ENCODE measurements at places on chromosomes 2 and 18.

DNA sequence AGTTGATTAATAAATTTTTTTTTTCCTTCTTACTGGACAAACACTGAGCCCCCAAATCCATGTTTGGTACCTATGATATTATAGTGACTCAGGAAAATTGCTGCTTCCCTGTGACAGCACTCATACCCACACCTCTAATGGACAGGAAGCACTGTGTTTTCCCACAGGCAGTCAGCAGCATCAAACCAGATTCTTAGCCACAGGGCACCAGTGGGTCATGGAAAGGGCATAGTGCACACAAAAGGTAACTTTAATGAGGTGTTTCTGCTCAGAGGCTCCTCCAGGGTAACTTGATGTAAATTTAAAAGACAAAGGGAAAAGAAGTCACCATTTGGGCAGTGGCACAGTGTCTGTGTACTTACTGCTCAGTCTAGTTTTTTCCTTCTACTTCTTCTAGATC is 34.1 kb downstream of the SERPINB11 start:
- DNase-seq = no peak

DNA sequence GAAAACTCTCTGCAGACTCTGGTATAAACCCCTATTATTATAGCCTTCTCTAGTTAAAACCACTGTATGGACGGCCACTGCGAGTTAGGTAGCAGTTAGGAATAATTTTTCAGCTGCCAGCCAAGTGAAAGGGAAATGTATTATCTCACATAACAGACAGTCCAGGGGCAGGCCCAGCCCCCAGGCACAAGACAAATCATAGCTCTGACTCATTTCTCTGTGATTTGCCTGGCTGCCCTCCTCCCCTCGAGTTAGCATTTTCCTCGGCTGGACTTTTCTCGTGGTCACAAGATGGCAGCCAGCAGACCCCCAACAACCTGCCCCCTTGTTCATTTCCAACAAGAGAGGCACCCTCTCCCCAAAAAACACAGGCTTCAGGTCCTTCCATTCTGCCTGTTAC is 10.5 kb downstream of the VIT start:
- no peak for DNase-seq

DNA sequence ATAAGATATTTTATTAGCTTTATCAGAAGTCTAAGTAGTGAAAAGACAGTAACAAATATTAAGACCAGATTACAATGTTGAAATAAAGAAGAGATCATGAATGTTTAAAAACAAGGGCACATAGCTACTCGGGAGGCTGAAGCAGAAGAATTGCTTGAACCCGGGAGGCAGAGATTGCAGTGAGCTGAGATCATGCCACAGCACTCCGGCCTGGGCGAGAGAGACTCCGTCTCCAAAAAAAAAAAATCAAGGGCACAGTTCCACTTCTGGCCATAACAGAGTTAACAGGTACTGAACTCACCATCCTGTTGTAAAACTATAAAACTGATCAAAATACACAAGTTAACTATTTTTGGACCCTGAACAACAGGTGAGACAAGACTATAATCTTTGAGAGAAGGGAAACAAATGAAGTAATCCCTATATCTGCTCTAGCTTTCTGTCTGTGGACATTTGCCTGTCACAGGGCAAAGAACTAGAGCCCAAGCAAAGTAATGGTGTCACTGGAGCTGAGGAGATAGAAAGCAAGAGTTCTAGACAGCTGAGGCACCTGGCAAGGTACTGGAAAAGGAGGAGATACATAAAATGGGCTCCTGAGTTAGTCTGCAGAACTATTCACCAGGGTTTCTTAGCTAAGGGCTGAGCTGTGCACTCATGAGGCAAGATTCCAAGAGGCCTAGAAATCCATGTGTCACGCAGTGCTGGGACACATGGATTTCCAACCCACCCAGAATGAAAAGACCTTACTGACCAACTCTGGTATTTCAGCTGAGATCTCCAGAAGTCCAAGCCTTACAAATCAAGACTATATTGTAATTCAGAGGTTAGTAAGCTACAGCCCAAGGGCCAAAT is 15.2 kb downstream of the MMADHC start:
- no peak for DNase-seq

DNA sequence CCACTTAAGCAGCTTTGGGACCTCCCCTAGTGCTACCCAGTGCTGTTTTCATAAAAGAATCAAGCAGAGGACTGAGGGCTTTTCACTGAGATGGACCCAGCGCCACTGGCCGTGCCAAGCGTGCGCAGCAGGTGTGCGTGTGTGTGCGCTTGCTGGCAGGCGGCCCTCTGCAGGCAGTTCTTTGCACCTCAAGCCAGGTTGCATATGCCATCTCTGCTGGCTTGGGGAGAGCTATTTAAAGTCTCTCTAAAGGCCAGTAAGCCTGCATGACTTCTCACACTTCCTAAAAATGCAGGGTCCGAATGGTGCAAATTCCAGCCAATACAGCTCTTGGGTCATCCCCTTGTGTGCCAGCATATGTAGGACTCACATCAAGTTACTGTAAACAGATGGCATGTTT is 255.5 kb downstream of the RNF152 start:
- no peak for DNase-seq

GRCh38 chr18:7332452-7332851 is 101.6 kb downstream of the LRRC30 start:
- no peak for DNase-seq

DNA sequence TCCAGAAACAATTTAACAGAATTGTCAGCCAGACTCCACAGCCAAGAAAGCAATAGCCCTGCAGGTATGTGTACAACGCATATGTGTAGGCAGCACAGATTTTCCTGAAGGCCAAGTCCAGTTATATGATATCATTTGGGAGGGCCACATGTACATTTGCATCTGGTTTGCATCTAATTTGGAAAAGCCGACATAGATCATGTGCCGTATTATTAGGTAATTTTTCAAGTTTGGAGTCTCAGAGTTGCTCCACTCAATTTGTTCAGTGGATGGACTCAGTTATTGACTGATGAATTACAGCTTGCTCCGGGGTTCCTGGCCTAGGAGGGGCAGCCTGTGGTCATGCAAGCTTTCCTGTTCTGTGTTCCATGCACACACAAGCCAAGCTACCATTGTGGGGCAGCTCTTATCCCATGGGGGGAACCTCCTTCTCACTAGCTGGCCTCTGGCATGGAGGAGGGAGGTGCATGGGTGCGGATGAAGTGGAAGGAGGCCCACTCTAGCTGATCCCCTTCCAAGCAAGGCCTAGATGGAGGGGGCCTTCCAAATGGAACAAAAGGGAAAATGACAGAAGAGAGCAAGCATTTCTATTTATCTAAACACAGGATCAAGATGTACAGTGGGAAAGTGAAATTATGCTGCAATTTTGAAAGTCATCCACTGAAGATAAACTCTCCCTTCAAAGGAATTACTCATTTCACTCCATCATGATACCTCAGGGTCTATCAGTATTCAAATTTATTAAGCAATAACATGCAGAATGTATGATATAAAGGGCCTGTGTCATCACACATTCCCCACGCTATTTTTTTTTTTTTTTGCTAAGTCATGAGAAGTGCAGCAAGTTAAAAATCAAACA is 202.6 kb upstream of the SMAD2 start:
- no peak for DNase-seq

DNA sequence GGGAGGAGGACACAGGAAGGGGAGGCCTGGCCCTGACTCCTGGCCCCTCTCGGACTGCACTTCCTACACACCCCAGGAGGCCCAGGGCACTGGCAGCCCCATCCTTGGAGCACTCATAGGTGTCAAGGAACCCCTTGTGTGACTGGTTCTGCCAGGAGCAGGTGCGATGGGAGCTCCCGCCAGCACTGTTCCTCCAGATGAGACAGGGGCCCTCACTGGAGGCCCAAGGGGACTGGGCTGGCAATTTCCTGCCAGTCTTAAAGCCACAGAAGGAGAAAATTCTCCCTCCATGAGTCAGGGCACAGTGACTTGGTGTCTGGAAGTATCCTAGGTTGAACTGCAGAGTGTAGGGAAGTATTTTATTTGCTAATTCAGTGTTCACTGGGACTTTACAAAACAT is 42.8 kb upstream of the MAL start:
- no peak for DNase-seq

- no peak for DNase-seq
Observed at GRCh38 chr2:37674946-37675345, 3.5 kb upstream of the CDC42EP3 start.
